ENCODE measurements at places on chromosomes 3 and 15. TPM values are rescaled to one million over a fixed set of nuclear protein-coding genes. Genes with fewer than 3 reads are reported as not detected.

Gene NR1I2
- total RNA-seq, result not detected

Gene EIF4E3
- total RNA-seq, result 51.0 TPM

Gene SOX2
- not detected for total RNA-seq

Gene PLSCR5
- total RNA-seq, result not detected

Gene ITIH1
- total RNA-seq, result not detected

Gene ARL14
- total RNA-seq, result not detected

Gene DUOX1
- total RNA-seq, result not detected

Gene PTX3
- not detected for total RNA-seq

Gene PDE8A
- total RNA-seq, result 10.8 TPM

Gene ALDH1A2
- 6.2 TPM for total RNA-seq

Gene SH3GL3
- total RNA-seq, result not detected

Gene GOLGA6D
- total RNA-seq, result not detected

Gene NUP210
- 2.4 TPM for total RNA-seq

Gene PAK2
- total RNA-seq, result 48.0 TPM

Gene FBXO40
- total RNA-seq, result 36.8 TPM

Gene ISL2
- total RNA-seq, result not detected

Gene KCNMB3
- total RNA-seq, result 0.59 TPM

Measured in gastrocnemius medialis (tissue), 4 donors.